ENCODE measurements at places on chromosomes 3 and 15.

DNA sequence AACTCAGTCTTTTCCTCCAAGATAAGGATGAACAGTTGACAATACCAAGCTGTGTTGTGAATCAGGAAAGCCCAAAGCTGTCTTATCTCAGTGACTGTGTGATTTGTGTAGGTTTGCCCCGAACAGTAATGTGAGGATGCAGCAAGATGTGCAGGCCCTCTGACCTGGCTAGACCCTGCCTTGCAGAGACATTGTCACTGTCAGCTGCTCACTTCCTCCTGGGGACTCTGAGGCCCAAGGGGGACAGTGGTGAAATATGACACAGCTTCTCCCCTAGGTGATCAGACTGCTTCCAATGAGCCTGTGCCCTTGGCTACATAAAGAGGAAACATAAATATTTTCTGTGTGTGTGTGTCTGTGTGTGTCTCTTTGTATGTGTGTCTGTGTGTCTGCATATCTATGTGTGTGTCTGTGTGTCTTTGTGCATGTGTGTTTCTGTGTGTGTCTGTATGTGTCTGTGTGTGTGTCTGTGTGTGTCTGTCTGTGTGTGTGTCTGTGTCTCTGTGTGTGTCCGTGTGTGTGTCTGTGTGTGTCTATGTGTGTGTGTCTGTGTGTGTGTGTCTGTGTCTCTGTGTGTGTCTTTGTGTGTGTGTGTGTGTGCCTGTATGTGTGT is 21.7 kb downstream of the LRRK1 start:
- DNase-seq, result peak; percentile 91

DNA sequence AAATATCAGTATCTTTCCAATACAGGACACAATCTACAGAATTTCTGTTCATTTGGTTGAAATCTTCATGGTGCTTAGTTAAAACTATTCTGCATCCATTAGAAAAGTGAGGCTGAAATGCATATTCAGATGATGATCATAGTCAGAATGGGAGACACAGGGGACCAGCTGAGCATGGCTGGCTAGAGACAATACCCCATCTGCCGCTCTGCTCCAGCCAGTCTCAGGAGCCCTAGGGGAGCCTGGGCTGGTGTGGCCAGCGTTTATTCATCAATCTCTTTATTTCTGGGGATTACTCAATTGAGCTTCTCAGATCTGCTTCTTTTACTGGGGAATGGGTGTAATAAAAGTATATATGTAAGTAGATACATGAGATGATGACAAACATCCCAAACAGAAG is 470.9 kb upstream of the CDIN1 start:
- DNase-seq, result no peak

DNA sequence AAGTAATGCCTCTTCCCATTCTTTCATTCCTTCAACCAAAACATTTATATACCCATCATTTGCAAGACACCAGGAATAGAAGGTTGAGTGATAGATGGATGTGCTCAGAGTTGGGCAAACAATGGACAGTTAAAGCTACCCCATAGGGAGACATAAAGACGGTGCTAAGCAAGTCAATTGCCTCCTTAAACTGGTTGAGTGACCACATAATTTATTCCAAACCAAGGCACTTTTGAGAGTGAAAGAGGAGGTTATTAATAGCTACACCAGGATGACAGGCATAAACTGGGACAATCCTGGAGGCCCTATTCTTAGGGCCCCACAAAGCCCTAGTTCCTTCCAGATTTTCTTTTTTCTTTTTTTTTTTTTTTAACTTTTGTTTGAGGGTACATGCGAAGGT is 21.4 kb upstream of the DYNC1LI1 start:
- DNase-seq, result no peak

GRCh38 chr15:66019368-66019767 is 150.1 kb downstream of the RAB11A start:
- DNase-seq, result no peak

DNA sequence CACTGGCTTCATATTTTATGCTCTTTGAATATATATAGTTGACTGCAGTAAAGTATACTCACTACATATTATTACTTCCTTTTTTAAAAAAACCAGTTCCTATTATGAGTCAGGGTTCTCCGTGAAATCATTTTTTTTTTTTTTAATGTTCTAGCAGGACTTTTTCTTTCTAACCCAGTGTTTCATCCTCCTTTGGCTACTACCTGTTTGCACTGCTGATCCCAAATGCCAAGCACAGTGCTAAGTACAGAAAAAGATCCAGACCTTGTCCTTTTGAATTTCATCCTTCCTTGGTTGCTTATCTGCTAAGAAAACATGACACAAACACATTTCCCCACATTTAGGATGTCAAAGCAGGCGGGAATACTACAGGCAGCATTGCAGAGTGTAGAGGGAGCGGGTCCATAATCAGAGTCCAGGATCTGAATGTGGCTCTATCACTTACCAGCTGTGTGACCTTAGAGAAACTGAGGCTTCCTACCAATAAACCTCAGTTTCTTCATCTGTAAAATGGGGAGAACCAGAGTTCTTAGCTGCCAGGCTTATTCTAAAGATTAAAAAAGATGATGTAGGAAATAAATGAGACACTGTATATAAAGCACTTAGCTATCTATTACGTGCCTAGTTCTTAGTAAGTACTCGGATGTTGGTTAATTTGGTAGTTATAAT is 37.2 kb upstream of the ANPEP start:
- DNase-seq, result peak; percentile 77
